ENCODE measurements at places on chromosomes 5 and 9. TPM values are rescaled to one million over a fixed set of nuclear protein-coding genes. Genes with fewer than 3 reads are reported as not detected.

DNA sequence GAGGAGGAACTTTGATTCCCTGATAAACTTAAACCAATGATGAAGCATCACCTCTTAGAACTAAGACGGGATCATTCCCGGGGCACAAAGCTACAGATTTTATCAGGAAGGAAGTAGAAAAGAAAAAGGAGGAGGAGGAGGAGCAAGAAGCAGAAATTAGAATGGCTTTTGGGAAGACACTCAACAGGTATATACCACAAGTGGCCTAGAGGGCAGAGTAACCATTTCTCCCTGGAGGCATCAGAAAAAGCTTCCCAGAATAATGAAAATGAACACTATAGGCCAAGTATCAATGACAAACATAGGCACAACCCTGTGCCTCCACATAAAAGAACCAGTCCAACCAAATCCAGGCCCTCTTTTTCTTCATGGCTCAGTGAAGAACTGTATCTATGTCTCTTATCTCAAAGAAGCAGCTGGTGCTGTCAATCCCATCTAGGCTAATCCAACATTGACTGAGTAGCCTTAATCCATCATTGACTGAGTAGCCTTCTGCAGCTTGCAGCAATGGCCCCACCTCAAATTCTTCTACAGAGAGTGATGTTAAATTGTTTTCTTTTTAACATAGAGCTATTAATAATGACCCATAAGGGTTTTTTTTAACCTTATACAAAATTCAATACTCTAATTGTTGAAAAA is 178.8 kb upstream of the KIF2A start:
- DNase-seq = no peak
- H3K27me3 ChIP-seq = no peaks in the 10 kb centered on the region
- no peak overlapping the region for H3K4me3 ChIP-seq
- no peaks in the 10 kb centered on the region for H3K4me1 ChIP-seq

DNA sequence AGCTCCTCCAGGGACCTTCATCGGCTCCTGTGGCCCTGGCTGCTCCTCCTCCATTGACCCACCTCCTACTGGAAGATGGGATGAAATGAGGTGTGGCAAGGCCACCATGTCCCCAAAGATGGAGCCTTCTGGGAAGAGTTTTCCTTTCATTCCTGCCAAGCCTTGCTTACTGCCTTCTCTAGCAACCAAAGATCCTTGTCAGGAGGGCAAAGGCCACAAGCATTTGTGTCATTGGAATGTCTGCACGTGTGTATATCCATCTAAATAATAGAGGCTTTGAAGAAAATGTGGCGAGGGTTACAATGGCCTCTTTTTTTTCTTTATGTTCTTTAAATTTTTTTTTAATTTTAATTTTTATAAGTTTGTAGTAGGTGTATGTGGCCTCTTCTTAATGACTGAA is 313.6 kb downstream of the ARHGEF28 start:
- H3K4me1 ChIP-seq = peaks cover 10% of the 10 kb centered on the region
- no peaks in the 10 kb centered on the region for H3K27me3 ChIP-seq
- no peak for DNase-seq
- no peak overlapping the region for H3K27ac ChIP-seq
- no peaks in the 10 kb centered on the region for H3K36me3 ChIP-seq

DNA sequence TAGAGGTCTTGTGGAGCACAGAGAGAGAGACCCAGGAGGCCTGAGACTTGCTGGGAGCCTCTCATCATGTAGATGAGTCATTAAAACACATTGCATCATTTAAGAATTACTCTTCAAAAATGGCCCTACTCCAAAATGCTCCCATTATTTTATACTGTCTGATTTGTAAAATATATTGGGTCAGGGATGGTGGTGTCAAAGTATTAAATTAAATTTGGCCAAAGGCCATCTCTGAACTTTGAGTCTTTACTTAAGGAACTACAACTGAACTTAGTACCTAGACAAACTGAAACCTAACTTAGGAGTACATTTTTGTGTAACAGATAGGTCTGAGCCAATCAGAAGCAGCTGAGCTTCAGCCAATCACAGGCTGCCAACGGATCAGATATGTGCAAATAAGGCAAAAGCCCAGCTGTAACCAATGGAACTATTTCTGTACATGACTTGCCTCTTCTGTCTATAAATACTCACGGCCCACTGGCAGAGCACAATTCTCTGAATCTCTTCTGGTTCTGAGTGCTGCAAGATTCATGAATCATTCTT is 657.2 kb downstream of the TLE1 start:
- H3K36me3 ChIP-seq = no peaks in the 10 kb centered on the region
- H3K27me3 ChIP-seq = no peaks in the 10 kb centered on the region
- H3K4me1 ChIP-seq = peaks cover 11% of the 10 kb centered on the region
- H3K4me3 ChIP-seq = no peak overlapping the region

DNA sequence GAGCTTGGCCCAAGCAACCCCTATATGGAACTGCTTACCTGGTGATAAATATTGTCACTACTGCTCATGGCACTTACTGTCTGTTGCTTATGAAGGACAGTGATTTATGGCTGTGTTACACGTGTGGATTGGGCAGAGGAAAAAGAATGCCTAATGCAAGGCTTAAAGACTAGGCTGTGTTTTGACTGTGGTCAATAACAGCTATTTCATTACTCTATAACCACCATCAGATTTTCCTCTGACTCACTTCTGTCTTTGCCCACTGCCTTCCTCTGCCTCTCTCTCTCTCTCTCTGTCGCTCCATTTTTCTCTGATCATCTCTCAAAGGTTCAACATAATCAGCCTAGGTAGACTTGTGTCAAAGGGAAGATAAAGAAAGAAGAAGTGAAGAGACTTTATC is 96.2 kb downstream of the TLR4 start:
- H3K27ac ChIP-seq = no peak overlapping the region
- H3K36me3 ChIP-seq = no peaks in the 10 kb centered on the region
- no peak for DNase-seq
- H3K4me3 ChIP-seq = no peak overlapping the region
- H3K27me3 ChIP-seq = no peaks in the 10 kb centered on the region

DNA sequence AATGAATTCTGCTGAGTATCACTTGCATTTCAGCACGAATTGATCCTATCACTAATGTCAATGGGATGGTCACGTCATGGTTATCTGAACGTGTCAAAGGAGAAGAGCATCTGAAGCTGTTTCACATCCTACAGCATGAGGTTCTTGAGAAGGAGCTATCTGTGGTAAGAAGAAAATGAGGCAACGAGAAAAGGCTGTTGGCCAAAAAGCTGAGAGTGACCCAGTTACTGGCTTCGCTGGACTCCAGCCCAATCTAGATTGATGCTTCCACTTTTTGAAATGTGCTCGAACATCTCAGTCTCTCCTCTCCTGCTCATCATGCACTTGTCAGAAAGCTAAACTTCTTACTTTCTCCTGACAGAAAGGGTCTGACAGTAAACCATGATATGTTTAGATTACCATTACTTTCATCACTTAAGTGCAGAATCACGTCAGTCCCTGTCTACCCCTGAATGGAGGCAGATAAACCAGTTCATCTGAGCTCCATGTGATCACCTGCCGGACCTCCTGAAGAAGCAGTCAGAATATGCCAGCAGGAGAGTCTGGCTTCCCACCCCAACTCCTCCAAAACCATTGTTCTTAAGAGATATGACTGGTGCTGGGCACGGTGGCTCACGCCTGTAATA is 22.5 kb downstream of the MGAT1 start:
- no peaks in the 10 kb centered on the region for H3K36me3 ChIP-seq
- no peak for DNase-seq
- peaks cover under 1% of the 10 kb centered on the region for H3K4me1 ChIP-seq
- no peak overlapping the region for H3K27ac ChIP-seq
- no peak overlapping the region for H3K4me3 ChIP-seq

GRCh38 chr5:97131139-97131710 is 11.2 kb downstream of the LIX1 start:
- no peak overlapping the region for H3K27ac ChIP-seq
- H3K4me1 ChIP-seq = no peaks in the 10 kb centered on the region
- no peaks in the 10 kb centered on the region for H3K36me3 ChIP-seq
- DNase-seq = peak; percentile 56

- no peaks in the 10 kb centered on the region for H3K27me3 ChIP-seq
- H3K4me3 ChIP-seq = no peak overlapping the region
- H3K4me1 ChIP-seq = no peaks in the 10 kb centered on the region
- no peak overlapping the region for H3K27ac ChIP-seq
- H3K36me3 ChIP-seq = no peaks in the 10 kb centered on the region
These were observed 5.4 kb upstream of the HMHB1 start for GRCh38 chr5:143806579-143806978.

- no peaks in the 10 kb centered on the region for H3K4me1 ChIP-seq
- no peak overlapping the region for H3K27ac ChIP-seq
- no peak overlapping the region for H3K4me3 ChIP-seq
- DNase-seq = no peak
These were observed 161.1 kb upstream of the CDH12 start for GRCh38 chr5:23014266-23014665.

DNA sequence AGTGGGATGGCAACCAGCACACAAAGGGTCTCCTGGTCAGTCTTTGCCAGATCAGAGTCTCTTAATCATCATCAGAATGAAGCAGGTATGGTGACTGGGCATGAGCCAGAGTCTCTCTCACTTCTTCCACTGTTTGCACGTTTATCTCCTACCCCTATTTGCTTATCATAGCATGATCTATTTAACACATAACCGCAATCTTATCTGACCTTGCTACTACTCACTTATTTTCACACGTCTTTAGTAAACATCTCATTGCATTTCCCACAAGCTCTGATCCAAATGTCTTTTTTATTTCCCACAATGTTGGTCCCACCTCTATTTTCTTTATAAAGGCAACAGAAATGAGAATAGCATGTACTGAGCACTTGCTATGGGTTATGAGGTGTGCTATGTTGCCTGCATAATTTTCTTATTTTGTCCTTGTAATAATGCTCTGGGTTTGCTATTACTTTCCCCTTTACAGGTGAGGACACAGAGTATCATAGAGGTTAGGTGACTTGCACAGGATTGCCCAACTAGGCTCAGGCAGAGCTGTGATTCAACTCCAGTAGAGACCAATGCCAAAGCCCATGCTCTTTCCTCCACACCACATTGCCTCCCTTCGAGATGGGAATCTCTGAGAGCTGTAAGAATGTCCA is 39.7 kb upstream of the IL7R start:
- H3K4me3 ChIP-seq = no peak overlapping the region
- no peaks in the 10 kb centered on the region for H3K4me1 ChIP-seq
- DNase-seq = no peak
- H3K27ac ChIP-seq = no peak overlapping the region
- no peaks in the 10 kb centered on the region for H3K36me3 ChIP-seq

- H3K4me1 ChIP-seq = peaks cover 15% of the 10 kb centered on the region
- DNase-seq = no peak
- no peak overlapping the region for H3K27ac ChIP-seq
- H3K27me3 ChIP-seq = no peaks in the 10 kb centered on the region
- H3K4me3 ChIP-seq = no peak overlapping the region
- H3K36me3 ChIP-seq = peaks cover 8% of the 10 kb centered on the region
These were observed 7.6 kb downstream of the OTULIN start for GRCh38 chr5:14672082-14672481.

- no peak overlapping the region for H3K27ac ChIP-seq
- no peaks in the 10 kb centered on the region for H3K36me3 ChIP-seq
- no peak overlapping the region for H3K4me3 ChIP-seq
- no peaks in the 10 kb centered on the region for H3K27me3 ChIP-seq
- H3K4me1 ChIP-seq = no peaks in the 10 kb centered on the region
- no peak for DNase-seq
These were observed 35.3 kb downstream of the OGN start for GRCh38 chr9:92369075-92369474.

DNA sequence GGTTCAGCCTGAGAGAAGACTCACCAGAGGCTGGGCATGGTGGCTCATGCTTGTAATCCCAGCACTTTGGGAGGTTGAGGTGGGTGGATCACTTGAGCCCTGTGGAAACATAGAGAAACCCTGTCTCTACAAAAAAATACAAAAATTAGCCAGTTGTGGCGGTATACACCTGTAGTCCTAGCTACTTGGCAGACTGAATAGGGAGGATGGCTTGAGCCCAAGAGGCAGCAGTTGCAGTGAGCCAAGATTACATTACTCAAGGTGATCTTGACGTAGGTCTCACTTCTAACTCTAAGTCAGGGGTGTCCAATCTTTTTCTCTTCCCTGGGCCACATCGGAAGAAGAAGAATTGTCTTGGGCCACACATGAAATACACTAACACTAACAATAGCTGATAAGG is 16.2 kb upstream of the ATP6V1G1 start:
- H3K4me1 ChIP-seq = peaks cover 2% of the 10 kb centered on the region
- H3K4me3 ChIP-seq = no peak overlapping the region
- H3K36me3 ChIP-seq = no peaks in the 10 kb centered on the region
- no peak overlapping the region for H3K27ac ChIP-seq

GRCh38 chr9:6199596-6199995 is 16.0 kb upstream of the IL33 start:
- no peak overlapping the region for H3K27ac ChIP-seq
- peaks cover 7% of the 10 kb centered on the region for H3K27me3 ChIP-seq
- no peaks in the 10 kb centered on the region for H3K4me1 ChIP-seq
- no peaks in the 10 kb centered on the region for H3K36me3 ChIP-seq
- DNase-seq = no peak
- H3K4me3 ChIP-seq = no peak overlapping the region

DNA sequence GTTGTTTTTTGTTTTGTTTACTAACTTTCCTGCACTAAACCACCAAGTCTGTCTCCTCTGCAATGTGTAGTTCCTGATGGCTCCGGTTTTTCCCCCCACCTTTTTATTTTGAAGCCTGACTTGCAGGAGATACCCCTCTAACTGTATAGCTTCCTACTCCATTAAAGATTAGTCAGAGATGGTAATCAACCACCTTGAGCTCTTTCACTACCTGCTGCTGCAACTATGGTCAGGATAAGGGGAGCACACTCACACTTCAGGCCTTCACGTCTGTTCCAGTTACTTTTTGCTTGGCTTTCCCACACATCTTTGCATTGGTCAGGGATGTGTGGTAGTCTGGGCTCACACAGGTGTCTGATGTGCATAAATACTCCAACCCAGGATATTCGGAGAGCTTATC is 63.4 kb downstream of the NR6A1 start:
- H3K4me1 ChIP-seq = peaks cover 14% of the 10 kb centered on the region
- 0 out of 2 replicates have a peak overlapping the region, but pooled peaks have one; percentile 21 for H3K27ac ChIP-seq
- H3K4me3 ChIP-seq = no peak overlapping the region
- peaks cover 9% of the 10 kb centered on the region for H3K36me3 ChIP-seq
- H3K27me3 ChIP-seq = no peaks in the 10 kb centered on the region
- no peak for DNase-seq

DNA sequence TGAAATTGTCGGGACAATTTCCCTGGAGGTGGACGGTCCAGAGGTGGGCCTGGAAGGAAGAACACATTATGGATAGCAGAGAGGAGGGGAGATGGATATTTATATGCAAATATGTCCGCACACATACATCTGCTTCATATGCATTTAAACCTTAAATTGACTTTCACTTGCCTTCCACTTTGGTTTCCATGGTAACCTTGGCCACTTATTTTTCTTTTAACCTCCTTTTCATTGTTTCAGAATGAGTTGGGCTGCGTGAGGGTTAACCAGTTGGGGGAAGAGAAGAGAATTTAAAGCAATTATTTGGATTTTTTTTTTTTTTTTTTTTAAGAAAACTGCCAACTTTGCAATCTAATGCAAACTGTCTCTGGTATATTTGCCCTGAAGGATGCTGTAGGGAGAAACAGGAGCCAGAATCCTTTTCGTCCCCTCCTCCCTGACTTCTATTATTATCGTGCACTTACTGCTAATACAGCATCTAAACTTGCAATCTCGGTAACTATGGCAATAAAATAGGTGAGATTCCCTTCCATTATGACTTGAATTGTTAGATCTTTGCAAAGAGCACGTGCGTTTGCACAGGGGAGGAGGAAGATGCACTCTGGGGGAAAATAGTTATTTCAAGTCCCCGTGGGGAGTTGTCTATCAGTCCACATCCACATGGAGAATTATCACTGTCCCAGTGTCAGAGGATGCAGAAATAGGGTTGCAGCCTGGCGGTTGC is 35.6 kb downstream of the TLR4 start:
- no peak overlapping the region for H3K27ac ChIP-seq
- no peaks in the 10 kb centered on the region for H3K36me3 ChIP-seq
- no peak overlapping the region for H3K4me3 ChIP-seq
- DNase-seq = no peak

Gene PCYOX1L
- total RNA-seq = 7.0 TPM

Gene PITX1
- 10.3 TPM for total RNA-seq
